Stimulated activated CD4-positive, alpha-beta T cell treated with anti-CD3 and anti-CD28 coated beads, Interleukin-1b, Interleukin-23, amount 100 ng/mL, for 48 hours (primary cell): ENCODE measurements at places on chromosomes 3 and 15.

DNA sequence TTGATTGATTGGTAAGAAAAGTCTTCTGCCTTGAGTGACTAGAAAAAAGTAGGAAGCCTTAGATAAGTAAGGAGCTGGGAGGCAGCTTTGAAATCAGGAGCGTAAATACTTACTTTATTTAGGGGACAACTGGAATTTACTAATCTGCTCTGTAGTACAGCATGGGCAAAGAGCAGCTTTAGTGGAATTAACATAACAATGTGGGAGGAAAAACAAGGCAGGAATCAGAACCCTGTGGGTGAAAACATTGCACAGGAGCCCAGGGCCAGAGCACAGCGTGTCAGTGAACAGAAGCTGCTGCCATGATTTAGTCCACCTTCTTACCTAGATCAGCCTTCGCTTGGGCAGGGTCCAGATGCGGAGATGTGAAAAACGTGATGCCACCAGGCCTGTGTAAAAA is 14.6 kb downstream of the FMN1 start:
- no peak for DNase-seq

DNA sequence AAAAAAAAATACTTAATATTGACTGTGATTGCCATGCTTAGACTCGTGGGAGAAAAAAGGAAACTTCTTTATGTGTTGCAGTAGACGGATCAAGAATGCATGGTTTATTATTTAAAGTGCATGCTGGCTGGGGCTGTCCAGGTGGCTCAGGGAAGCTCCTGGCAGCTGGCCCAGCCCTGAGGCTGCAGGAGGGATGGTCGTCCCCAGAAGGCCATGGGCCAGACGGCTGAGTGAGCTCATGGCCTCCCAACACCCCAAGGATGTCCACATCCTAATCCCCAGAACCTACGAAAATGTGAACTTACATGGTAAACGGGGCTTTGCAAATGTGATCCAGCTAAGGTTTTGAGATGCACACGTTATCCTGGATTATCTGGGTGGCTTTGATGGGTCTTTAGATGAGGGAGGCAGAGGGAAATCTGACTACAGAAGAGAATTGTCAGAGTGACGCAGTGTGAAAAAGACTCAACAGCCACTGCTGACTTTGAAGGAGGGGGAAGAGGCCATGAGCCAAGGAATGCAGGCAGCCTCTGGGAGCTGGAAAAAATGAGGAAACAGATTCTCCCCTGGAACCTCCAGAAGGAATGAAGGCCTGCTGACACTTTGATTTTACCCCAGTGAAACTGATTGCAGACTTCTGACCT is 29.8 kb downstream of the ADAMTS17 start:
- DNase-seq, result no peak

GRCh38 chr3:99846477-99847160 is 29.0 kb downstream of the CMSS1 start:
- DNase-seq, result no peak

GRCh38 chr3:41418961-41419691 is 219.8 kb downstream of the CTNNB1 start:
- peak; percentile 13 for DNase-seq

DNA sequence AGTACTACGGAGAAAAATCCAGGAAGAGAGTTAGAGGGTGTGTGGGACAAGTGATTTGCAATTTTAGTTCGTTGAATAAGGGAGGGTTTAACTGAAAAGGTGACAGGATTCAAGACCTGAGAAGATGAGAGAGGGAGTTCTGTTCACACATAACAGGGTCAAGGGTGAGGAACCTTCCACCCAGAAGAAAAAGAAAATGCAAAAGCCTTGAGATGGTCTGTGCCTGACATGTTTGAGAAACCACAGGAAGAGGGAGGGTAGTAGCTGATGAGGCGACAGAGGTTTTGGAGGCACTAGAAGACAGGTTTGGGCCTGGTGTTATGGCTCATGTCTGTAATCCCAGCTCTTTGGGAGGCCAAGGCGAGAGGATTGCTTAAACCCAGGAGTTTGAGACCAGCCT is 591 bp upstream of the SLC25A20 start:
- DNase-seq, result no peak

GRCh38 chr15:77599899-77600298 is 32.8 kb downstream of the LINGO1 start:
- DNase-seq, result peak; percentile 9

DNA sequence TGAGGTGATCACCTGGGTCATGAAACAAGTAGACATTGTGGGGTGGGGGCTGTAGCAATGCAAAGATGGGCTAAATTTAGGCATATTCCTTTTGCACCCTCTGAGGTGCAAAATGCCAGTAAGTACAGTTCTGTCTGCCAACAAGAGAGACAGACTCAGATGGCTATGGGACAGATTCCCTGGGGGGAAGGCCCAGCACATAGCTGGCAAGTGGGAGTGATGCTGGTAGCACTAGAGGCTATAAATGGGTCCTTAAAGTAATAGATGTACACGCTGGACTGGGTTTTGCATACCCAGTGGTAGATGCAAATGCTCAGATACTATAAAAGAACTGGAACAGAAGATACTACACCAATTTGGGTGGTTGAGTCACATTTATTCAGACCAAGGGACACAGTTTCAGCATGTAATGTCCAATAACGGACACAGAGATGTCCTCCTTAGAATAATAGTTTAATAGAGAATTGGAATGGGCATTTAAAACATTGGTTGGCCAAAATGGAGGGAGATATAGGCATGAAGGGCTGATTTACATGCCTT is 67.4 kb upstream of the RNU6-1 start:
- no peak for DNase-seq

GRCh38 chr15:41333026-41333562 is 413 bp downstream of the NUSAP1 start:
- DNase-seq, result no peak

GRCh38 chr15:83813682-83814081 is 159.8 kb downstream of the ADAMTSL3 start:
- DNase-seq, result no peak

- DNase-seq, result no peak
Observed at GRCh38 chr3:143526011-143526545, 322.2 kb downstream of the SLC9A9 start.

DNA sequence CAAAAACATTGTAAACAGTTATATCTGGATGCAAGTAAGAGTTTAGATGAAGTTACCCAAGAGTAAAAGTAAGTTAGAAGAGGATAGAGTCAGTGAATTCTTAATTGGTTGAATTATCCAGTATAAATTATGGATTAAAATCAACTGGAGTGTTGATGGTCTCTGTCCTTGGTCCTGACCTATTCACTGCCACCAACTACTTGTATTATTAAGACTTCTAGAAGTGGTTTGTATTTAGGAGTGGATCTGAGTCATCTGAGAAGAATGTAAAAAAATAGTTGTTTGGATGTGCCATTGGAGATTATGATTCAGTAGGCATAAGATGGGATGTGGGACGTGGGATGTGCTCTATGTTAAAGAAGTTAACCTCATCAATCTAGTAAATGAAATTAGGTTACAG is 86.4 kb downstream of the SYNPR start:
- DNase-seq, result no peak

GRCh38 chr3:56691165-56692000 is 8.3 kb upstream of the TASOR start:
- DNase-seq, result no peak

DNA sequence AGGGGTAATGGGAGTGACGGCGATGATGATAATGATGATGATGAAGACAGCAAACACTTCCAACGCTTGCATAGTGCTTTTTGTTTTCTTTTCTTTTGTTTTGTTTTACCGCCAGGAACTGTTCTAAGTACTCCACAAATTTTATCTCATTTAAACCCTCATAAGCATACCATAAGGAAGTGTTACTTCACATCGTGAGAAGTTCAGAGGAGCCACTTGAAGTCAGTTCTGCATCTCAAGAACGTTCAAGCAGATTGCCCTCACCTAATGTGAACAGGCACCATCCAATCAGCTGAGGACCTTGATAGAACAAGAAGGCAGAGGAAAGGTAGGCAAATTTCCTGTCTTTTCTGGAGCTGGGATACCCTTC is 104.1 kb downstream of the LSM3 start:
- DNase-seq, result no peak

- no peak for DNase-seq
Observed at GRCh38 chr3:117587416-117587815, 877.8 kb downstream of the TUSC7 start.

DNA sequence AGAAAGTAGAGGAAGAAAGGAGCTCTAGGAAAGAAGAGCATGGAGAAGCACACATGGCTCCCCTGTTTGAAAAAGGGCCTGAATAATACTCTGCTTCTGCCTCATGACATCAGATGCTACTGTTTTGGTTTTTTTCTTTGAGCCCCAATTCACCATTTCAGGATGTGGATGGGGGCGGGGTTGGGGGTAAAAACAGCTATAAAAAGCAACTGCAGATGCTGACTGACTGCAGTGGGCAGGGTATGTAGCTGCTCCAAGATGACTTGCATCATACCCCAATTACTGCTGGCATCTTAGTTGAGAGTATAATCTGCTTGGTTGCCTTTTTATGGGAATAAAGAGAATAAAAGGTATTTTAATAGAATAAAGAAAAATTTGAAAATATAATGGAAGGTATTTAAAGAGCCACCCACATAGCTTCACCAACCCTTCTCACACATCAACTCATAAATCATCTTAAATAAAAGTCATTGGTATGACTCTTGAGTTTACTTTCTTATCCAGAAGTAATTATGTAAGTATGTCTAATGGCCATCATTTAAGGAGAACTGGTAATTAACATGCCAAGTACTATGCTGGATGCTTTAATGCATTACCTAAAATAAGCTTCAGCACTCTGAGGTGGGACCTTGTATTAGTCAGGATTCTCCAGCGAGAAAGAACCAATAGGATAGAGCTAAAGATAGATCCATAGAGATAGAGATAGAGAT is 36.4 kb upstream of the TMEM45A start:
- no peak for DNase-seq

- DNase-seq, result no peak
Observed at GRCh38 chr3:29609328-29609811, 328.5 kb downstream of the RBMS3 start.

- no peak for DNase-seq
Observed at GRCh38 chr3:14801031-14801430, 17.7 kb upstream of the FGD5 start.

DNA sequence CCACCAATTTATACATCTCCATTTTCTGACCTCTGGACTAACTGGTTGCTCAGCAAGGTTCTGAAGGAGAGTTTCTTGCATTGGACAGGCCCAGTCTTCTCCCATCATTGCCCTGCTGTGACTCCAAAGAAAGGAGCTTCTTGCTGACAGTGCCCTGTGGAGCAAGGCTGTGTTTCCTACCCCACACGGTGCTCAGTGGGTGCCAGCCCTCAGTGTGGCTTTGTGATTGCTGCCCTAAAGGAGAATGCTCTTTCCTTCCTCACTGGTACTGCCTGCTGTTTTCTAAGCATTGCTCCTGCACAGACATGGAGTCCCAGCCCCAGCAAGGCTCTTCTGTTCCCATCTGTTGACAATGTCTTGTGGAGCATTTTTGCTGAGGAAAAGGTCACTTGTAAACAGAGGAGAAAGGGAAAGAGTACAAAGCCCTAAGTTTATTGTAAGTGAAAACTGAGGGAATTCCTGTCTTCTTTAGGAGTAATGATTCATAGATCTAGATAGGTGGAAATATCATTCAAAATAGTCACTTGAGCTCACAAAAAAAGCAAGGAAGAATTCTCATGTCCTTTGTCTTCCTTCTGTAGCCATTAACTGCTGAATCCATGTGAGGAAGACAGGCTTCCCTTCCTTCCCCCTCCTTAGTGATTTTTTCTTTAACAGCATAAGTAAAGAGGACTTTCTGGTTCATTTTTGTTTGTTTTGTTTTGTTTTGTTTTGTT is 62.9 kb downstream of the HMG20A start:
- DNase-seq, result no peak

- no peak for DNase-seq
Observed at GRCh38 chr3:107498646-107499045, 24.1 kb upstream of the BBX start.
